ENCODE measurements at places on chromosomes 2 and 18.

- DNase-seq: no peak
These were observed 169.4 kb upstream of the CAVIN2 start for GRCh38 chr2:192016265-192016664.

DNA sequence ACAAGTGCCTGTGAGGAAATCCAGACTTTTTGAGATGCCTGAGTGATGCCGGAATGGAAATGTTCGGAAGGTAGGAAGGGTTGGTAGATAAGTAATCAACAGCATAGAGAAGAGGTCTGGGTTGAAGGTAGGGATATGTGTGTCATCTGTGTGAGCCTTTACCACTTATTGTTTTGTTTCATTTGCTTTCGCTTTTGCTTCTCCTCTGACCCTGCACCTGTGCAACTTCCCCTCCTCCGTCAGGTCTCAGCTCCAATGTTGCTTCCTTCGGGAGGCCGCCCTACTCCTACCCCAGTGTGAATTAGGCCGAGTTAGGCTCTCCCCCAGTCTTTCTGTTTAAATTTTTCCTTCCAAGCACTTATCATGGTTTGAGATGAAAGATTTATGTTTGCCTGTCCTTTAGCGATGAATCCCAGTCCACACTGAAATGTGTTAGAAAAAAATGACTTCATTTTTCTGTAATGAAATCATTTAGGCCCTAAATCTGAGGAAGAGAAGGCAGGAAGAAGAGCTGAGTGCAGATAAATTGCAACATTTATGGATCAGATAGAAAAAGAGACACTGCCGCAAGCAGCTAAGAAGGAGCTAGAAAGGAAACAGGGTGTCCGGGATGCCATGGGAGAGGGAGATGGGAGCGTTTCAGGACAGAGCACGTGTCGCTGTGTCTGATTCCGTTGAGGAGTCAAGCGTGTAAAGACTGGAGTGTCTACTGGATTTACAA, 139.6 kb upstream of the PELI1 start:
- DNase-seq: no peak

DNA sequence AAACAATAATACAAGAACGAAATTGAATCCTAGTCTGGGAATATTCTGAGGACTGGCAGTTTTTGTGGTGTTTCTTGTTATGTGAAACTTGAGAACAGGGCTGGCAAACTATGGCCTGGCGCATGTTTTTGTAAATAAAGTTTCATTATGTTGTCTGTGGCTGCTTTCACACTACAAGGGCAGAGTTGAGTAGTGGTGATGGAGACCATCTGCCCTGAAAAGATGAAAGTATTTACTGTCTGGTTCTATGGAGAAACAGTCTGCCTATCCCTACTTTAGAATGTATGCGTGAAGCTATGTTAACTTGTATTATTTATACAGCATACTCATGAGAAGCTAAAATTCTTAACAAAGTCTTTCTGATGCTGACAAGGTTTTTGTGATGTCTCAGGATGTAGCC, 351.9 kb downstream of the LRRTM1 start:
- DNase-seq: no peak

- DNase-seq: no peak
These were observed 563 bp downstream of the KIF3C start for GRCh38 chr2:25981596-25982272.

DNA sequence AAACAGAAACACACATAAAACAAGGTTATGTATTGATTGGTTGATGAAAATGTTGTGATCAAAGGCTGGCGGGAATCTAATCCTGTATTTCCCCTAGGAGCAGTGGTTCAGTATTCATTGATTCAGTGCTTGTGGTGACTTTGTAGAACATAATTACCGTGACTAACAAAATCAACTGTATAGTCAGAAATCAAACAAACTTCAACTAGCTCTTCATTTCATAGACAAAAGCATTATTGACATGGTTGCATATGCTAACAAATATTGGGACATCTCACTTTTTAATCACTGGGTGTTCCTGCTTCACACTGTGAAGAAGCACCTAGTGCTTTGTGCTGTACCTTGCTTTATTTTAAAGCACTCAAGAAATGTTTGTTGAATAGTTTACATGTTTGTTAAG, 41.4 kb downstream of the USP14 start:
- no peak for DNase-seq

DNA sequence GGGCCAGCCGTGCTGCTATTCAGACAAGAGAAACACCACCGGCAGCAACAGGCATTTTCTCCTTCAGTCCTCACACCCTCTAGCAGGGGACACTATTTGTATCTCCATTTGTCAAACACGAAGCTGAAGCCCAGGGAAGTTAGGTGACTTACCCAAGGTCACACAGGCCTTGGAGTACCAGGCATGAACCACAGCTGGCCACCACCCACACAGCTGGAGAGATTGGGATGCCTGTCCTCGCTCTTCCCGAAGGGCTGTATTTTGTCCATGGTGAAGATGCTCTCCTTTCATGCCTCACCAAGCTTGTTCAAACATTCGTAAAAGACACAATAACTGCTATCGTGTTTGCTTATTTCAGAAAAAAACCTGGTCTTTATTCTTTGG, 182.7 kb downstream of the INHBB start:
- no peak for DNase-seq

- DNase-seq: no peak
These were observed 415.8 kb upstream of the ZEB2 start for GRCh38 chr2:144935736-144936135.

GRCh38 chr2:118686346-118686745, 161.1 kb downstream of the EN1 start:
- DNase-seq: no peak

DNA sequence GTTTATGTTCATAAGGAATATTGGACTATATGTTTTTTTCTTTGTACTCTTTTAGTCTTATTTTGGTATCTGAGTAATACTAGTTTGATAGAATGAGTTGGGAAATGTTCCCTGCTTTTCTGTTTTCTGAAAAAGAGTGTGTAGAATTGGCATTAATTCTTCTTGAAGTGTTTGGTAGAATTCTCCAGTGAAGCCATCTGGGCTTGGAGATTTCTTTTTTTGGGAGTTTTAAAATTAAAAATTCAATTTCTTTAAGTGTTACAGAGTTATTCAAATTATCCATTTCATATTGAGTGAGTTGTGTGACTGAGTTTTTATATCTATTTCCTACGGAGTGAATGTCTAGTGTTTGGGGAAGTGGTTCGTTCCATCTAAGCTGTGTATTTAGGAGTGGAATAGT, 80.6 kb upstream of the HS6ST1 start:
- no peak for DNase-seq
